Activated naive CD4-positive, alpha-beta T cell treated with anti-CD3 and anti-CD28 coated beads, Interleukin-2, amount 50 U/mL, for 16 hours (primary cell): ENCODE measurements at places on chromosomes 1 and 21.

GRCh38 chr1:53334781-53335180, 6.9 kb upstream of the LRP8 start:
- no peak for DNase-seq

DNA sequence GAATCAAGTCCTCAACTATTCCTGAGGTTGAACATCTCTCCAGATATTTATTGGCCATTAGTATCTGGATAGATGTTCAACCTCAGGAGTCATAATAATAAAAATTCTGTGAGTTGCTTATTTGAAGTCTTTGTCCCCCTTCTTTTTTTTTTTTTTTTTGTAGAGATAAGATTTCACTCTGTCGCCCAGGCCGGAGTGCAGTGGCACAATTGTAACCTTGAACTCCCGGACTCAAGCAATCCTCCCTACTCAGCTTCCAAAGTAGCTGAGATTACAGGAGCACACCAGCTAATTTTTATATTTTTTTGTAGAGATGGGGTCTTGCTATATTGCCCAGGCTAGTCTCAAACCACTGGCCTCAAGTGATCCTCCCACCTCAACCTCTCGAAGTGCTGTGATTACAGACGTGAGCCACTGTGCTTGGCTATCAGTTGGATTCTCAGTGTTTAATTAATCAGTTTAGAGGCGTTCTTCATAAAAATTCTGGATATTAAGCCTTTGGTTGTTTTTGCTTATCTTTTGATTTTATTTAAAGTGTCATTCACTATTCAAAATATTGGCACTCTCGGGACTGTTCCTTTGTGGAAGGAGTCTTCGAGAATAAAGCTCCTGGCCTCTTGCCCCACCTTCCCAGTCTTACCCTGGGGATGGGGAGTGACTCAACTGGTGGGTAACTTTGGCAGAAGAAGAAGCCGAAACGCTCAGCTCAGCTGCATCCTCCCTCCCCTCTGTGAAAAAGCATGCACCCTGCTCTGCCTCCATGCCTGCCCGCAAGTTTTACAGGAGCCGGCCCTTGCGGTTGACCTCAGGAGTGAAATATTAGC, 11.2 kb upstream of the HYI start:
- no peak for DNase-seq

- no peak for DNase-seq
Measured at GRCh38 chr1:82260051-82260450, 459.3 kb downstream of the ADGRL2 start.

DNA sequence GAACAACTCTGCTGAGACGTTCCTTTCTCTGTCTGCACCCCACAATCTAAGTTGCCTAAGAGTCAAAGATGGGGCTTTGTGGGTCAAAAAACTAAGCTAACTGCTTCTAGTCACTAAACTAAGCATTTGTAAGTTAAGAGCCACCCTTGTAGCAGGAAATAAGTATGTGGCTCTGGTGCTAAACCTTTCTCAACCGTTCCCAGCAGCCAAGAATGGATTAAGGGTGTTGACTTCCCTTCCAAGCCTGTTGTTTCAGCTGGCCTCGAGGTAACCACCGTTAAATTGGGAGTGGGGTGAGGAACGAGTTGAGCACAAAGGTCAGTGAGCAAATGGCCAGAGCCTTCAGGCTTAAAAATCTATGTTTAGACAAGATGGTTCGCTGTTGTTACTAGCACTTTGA, 169.1 kb downstream of the TRIM33 start:
- DNase-seq, result no peak

GRCh38 chr1:181107711-181108110, 19.2 kb downstream of the IER5 start:
- no peak for DNase-seq
